ENCODE measurements at places on chromosomes 4 and X.
A peak's percentile ranks its signal among the peaks of the same experiment; 100 is the strongest.

DNA sequence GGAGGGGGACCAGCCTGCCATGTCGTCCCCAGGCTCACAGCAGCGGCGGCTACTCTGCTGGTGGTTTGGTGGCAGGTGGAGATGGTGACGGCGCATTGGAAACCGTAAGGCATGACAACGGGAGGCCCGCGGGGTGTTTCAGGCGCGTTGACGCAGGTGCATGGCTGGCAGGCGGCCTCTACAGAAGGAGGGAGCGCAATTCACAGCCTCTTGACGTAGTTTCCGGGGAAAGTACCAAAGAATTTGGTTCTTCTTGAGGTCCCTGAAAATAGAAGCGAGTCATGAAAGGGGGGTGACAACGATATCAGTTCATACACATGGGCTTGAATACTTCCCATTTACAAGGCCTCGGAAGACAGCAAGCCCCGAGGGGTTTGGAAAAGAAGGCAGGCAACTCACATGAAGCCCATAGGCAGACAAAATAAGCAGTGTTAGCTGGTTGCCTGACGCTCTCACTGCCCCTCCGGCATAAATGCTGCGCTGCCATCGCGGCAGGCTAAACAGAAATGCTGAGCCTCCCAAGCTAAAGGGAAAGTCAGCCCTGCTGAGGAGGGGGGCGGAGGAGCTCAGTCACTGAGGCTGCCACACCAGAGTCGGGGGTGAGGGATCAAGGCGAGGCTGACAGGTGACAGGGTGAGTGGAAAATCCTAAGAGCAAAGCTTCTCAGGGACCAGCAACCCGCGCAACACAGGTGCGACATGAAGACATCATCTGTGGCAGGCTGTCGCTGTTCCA, 52.3 kb upstream of the PDLIM3 start:
- no peak for DNase-seq

GRCh38 chr4:13872155-13872554, 244.6 kb upstream of the BOD1L1 start:
- no peak for DNase-seq

- DNase-seq = no peak
These were observed 148.6 kb upstream of the NWD2 start for GRCh38 chr4:37095925-37096324.

GRCh38 chr4:76790377-76790776, 107.6 kb downstream of the SOWAHB start:
- no peak for DNase-seq

DNA sequence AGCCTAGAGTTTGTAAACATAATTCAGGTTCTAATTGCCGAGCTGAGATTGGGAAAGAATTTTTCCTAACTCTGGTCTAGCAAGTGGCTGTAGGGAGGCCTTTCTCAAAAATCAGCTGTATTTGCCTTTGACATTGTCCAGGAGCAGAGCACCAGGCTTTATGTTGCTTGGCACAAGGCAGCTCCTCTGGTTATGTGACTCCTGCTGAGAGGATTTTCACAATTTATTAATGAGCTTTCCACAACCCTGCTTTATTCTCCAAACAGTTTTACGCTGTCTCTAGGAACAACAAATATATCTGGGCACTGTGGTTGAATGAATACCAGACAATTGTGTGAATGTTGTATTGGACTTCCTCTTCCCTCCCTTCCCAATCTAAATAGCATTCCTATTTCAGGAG, 14.9 kb downstream of the LSM6 start:
- DNase-seq = no peak

- no peak for DNase-seq
These were observed 36.7 kb upstream of the FBXW7 start for GRCh38 chr4:152572417-152573086.

DNA sequence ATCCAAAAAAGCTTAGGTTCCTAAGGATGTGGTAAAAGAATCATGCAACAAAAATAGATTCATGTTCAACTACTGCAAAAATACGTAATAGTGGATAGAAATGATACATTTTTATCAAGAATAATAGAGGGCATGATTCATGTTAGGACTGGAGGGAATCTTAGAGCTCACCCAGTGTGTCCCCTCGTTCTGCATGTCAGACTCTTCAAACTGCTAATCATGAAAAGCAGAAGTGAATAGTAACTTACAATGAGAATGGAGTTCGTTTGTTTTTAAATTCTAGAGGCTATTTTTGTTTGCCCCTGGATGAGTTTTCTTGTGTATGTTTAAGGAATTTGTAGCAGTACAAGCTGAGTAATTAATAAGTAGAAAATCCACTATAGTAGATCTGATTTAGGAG, 79.4 kb downstream of the MSL3 start:
- DNase-seq = no peak

DNA sequence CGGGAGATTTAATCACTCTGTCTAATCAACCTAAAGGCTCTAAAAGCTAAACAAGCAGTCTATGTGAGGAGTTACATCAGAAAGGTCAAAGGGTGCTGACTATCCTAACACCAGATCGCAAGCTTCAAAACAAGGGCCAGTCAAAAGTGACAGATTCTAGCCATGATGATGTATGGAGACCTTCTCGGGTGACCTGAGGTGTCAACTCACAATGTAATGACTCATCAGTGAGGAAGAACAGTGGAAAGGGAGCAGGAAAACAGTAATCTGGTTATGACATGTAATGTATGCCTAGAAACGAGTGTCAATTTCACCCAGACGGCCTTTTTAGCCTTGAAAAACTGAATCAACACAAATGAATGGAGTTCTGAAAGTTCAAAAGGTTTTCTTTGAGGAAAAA, 375.3 kb downstream of the IDS start:
- DNase-seq = no peak

DNA sequence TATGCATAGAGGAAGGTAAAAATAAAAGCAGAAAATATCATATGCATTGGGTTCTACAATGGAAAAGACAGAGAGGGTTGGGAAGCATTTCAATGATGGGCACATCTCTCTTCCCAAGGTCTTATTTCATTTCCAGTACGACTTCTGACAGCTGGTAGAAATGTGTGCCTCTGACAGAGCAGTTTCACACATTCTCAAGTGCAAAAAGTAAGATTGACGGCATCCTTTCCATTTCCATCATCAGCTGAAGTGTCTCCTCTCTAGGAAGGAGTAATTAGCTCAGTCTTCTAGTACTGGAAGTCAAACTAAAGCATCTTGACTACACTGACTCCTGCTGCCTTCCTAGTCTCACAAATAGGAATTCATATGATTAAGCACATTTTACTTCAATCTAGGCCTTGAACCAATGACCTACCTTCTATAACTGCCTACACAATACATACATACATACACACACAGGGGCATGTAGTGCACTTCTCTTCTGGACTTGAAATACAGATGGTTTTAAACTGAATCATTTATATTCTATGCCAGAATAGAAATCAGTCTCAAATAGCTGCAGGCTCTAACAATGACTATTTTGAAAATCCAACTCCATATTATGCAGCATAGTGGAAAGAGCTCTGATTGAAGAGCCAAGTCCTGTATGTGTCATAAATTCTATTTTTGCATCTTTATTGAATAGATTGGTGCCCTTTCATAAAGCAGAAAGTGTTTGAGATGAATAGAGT, 473.4 kb downstream of the INPP4B start:
- no peak for DNase-seq

DNA sequence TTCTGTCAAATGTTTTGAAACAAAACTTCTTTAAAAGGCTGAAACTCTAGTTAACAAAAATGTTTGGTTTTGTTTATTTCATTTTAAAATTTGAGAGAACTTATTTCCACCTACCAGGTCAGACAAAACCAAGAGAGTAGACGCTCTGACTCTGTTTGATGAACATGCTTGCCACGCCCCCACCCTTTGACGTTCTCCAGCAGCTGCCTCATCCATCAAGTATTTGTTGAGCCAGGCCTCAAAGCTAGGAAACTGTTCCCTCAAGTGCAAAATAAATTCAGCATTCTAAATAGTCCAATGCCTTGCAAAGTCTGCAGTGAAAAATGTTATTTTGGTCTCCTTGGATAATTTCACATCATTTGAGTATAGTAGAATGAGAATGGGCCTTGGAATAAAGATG, 121.6 kb downstream of the GUCY2F start:
- DNase-seq = no peak

- DNase-seq = no peak
These were observed 1276.1 kb downstream of the PCDH7 start for GRCh38 chr4:31995943-31996901.

DNA sequence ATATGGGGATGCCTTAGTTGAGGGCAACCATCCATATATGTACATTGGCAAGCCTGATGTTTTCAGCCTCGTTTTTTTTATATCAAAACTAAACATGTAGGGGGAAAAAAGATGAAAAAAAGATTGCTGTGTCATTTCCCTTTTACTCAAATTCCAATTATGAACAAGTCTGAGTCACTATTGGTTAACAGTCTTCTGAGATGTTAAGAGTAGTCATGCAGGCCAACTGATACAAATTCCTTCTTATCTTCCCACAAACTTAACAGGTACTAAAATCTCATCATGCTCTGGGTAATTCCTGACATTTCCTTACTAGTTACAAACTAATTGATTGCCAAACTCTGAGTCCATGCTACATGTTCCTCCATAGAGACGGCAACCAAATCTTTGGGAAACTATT, 222.1 kb downstream of the FRMPD4 start:
- no peak for DNase-seq

DNA sequence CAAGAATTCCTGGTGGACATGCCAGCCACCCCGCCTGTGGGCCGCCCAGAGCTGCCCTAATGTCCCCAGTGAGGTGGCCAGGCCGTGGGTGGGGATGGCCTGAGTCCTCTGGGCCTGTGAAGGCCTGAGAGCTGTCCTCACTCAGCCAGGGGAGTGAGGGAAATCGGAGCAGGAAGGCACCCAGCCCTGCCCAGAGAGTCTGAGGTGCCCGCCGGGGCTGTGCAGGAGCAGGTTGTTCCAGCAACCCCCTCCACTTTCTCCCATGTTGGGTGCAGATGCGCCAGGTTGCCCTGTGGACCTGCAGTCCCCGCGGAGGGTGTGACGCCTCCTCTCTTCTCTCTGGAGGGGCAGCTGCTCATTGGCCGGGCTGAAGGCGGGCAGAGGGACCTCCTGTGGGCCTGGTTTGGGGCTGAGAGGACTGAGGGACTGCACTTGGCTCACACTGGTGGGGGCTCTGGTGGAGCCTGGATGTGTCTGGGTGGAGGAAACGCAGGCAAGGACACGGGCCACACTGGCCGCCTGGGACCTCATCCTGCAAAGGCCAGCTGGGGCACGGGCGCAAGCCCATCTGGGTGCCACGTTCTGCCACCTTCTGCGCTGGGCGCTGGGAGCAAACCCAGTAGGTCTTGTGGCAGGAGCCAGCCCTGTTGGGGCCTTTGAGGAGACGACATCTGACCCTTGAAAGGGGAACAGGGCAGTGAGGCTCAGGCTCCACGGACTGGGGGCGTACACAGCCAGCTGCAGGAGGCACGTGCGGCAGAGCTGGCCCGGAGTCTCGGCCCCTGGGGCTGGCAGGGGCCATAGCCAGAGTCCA, 14.0 kb downstream of the DOK7 start:
- no peak for DNase-seq

- DNase-seq = no peak
These were observed 369.7 kb downstream of the BCOR start for GRCh38 chrX:39728025-39728424.

GRCh38 chr4:176150356-176150682, 45.1 kb downstream of the SPATA4 start:
- DNase-seq = peak; percentile 0

GRCh38 chr4:5399790-5400421, 308.5 kb downstream of the EVC2 start:
- DNase-seq = no peak

- DNase-seq = no peak
These were observed 18.4 kb upstream of the STK26 start for GRCh38 chrX:132004728-132005127.

DNA sequence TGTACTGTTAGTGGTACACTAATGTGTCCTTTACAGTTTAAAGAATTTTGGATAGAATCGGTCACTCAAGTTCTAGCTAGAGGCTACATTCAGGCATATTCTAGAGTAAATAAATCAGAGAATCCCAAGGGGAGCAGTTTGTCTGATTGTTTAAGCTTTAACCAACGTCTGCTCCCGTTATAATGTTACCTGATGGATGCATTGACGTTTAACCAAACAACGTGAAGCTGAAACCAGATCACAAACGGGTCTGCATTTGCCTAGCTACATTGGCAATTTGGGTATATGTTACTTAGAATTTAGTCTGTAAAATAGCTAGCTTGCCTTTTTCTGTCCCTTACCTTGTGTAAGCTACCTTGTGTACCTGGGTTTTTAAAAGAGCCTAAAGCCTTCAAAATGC, 1.6 kb downstream of the PI4K2B start:
- no peak for DNase-seq

GRCh38 chr4:83618991-83619645, 83.2 kb downstream of the GPAT3 start:
- no peak for DNase-seq

DNA sequence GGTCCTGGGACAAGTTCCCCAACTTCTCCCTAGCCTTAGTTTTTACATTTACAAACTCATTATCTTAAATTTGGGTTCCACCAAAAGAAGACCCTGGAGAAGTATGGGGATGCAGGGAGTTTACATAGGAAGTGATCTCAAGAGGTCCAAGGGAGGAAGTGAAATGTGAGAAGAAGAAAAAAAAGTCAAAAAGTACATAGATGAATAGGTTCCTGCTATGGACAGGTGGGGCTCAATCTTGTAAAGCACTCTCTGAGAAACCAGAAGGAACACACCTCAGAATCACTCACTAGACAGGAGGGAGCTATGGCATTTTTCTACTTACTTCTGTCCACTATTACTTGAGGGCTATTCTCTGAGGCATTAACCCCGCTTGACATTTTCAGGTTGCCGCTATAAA, 56.6 kb downstream of the ARHGAP6 start:
- no peak for DNase-seq

DNA sequence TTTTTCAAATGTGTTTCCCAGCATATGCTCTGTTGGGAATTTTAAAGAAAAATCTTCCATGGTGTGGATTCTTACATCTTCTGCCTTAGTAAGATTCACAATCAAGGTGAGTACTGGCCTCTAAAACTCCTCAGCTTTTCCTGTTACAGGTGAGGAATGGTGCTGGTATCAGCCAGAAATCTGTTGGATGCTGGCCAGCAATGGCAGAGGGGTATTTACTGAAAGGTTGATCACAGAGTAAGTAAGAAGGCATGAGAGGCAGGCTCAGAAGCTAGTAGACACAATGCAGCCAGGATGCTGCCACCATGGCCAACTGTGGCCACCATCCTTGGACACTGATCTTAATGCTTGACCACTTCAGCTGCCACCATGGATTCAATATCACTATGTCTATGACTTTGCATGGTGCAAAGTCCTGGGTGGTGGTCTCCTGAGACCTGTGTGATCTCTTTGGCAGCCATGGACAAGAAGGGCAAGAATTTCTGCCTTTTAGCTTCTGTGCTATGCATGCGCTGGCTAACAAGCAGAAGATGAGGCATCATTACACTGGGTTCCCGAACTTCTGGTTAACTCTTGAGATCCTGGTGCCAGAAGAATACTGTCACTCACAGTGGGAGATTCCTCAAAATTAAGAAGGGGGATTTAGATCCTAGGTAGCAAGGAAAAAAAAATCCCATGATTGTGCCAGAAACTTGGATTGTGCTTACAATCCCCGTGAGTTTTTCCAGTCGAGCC, 60.2 kb downstream of the CHRNA9 start:
- DNase-seq = no peak

GRCh38 chrX:134683351-134684005, 25.2 kb upstream of the PLAC1 start:
- no peak for DNase-seq

GRCh38 chrX:108199691-108200090, 108.1 kb downstream of the ATG4A start:
- peak; percentile 39 for DNase-seq

GRCh38 chr4:119550857-119551532, 77.6 kb downstream of the PDE5A start:
- DNase-seq = no peak
